ENCODE measurements at places on chromosomes 13 and 19. TPM values are rescaled to one million over a fixed set of nuclear protein-coding genes. Genes with fewer than 3 reads are reported as not detected.

The SPART gene
- 29.2 TPM for total RNA-seq

The PCP2 gene
- total RNA-seq: 7.7 TPM

- DNase-seq: no peak
- no peaks in the 10 kb centered on the region for H3K4me1 ChIP-seq
- H3K27me3 ChIP-seq: no peaks in the 10 kb centered on the region
Observed at GRCh38 chr13:36001561-36001960, 129.6 kb downstream of the DCLK1 start.

DNA sequence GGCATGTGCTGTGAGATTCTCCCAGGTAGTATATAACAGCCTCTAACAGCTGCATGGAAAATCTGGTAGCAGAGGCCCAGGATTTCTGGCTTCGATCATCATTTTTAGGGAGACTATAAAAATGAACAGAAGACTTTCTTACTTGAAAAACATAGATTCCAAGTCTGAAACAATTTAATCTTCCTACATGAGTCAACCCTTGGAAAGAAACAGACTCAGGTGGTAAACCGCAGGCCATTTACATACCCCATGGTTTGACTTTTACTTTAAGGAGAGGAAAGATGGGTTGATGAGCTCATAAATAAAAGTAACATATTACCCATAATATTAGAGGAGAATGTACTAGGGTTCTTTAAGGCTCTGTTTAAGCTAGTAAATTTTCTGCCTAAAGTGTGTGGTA lies 121.6 kb downstream of the CYSLTR2 start:
- DNase-seq: no peak
- no peaks in the 10 kb centered on the region for H3K36me3 ChIP-seq
- no peaks in the 10 kb centered on the region for H3K4me1 ChIP-seq
- no peak overlapping the region for H3K27ac ChIP-seq
- no peaks in the 10 kb centered on the region for H3K27me3 ChIP-seq
- H3K4me3 ChIP-seq: no peak overlapping the region

The TEX101 gene
- not detected for total RNA-seq
